ENCODE measurements at places on chromosomes 5 and 9. TPM values are rescaled to one million over a fixed set of nuclear protein-coding genes. Genes with fewer than 3 reads are reported as not detected.

The ANKRD18B gene
- not detected for total RNA-seq

The SPAG8 gene
- 1.1 TPM for total RNA-seq

The ARSI gene
- 0.98 TPM for total RNA-seq

The TRIM36 gene
- 6.9 TPM for total RNA-seq

The ZNF354C gene
- 7.4 TPM for total RNA-seq

The PCDHB15 gene
- total RNA-seq, result 3.3 TPM

The CCL21 gene
- total RNA-seq, result 5.9 TPM

The TMEM252 gene
- not detected for total RNA-seq

The PCDHB8 gene
- total RNA-seq, result 0.80 TPM

The KIF4B gene
- not detected for total RNA-seq

The PTPN3 gene
- total RNA-seq, result 14.4 TPM

The KLF4 gene
- total RNA-seq, result 52.7 TPM

The KIF12 gene
- 34.4 TPM for total RNA-seq

The SOX30 gene
- total RNA-seq, result not detected

The LPAR1 gene
- total RNA-seq, result 138 TPM

The ARRDC1 gene
- 23.8 TPM for total RNA-seq

The C7 gene
- total RNA-seq, result 109 TPM

The FAM221B gene
- not detected for total RNA-seq

The FOXI1 gene
- total RNA-seq, result 1.3 TPM

The PCAT7 gene
- under 0.01 TPM for total RNA-seq

The CCNJL gene
- 0.32 TPM for total RNA-seq

The PCDHGC4 gene
- 6.2 TPM for total RNA-seq

The GPR21 gene
- 3.3 TPM for total RNA-seq

The TAF11L5 gene
- total RNA-seq, result not detected

The PLPP7 gene
- 9.3 TPM for total RNA-seq

The SPINK7 gene
- not detected for total RNA-seq

The CMYA5 gene
- total RNA-seq, result 5.0 TPM
